AML-193 (cell line): ENCODE measurements at places on chromosomes 7 and 10.
A peak's percentile ranks its signal among the peaks of the same experiment; 100 is the strongest.

GRCh38 chr10:82680608-82681007 is 805.6 kb downstream of the NRG3 start:
- no peak for DNase-seq

GRCh38 chr7:66631471-66631870 is 2.8 kb downstream of the KCTD7 start:
- DNase-seq, result peak; percentile 52

- no peak for DNase-seq
These were observed 3.3 kb upstream of the ADAMTS14 start for GRCh38 chr10:70669015-70669414.

DNA sequence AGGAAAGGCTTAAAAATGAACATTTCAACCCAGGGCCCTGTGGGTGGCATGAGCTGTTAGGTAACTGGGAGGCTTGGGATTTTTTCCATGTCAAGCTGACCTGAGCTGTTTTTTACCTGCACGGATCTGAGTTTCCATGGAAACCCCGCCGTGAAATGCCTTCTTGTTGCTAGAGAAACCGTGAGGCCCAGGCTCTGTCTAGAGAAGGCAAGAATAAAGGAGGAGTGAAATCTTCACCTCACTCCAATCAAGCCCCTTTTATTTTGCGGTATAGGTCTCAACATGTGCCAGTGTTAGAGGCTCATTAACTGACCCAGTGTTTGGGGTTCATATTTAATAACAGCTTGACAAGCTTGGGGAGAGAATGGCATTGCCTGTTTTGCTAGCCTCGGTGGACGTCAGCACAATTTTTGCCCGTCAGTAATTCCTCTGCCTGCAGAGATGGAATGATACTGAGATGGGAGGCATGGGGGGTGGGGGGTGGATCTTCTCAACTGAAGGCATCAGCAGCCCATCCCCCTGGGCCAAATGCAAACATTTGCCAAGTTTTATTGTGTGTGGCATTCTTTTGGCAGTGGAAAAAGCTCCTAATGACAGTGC is 48.9 kb upstream of the PDCD4 start:
- no peak for DNase-seq

- DNase-seq, result no peak
These were observed 41.3 kb downstream of the AMZ1 start for GRCh38 chr7:2729031-2729892.
